ENCODE measurements at places on chromosomes 4 and X.

GRCh38 chr4:181323061-181323460 lies 920.1 kb upstream of the TENM3 start:
- DNase-seq, result no peak

GRCh38 chrX:69024931-69025330 lies 140.3 kb downstream of the PJA1 start:
- DNase-seq, result no peak

DNA sequence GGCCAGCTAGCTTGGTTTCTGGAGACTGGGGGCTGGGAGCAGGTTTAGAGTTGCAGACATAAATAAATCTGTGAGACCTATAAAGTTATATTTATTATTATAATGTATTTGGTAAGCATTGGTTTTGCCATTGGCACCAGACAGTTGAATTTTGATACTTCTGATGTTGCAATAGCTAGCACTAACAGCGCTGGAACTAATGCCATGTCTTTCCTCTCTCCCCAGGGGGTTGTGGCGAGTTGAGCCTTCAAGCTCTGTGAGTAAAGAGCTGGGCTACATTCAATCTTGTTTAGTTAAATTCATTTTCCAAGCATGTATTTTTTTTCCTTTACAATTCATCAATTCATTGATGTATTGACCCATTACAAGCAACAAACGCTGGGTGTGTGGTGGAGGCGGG lies 358.7 kb upstream of the NR3C2 start:
- DNase-seq, result no peak

- DNase-seq, result no peak
These were observed 714.5 kb downstream of the CCSER1 start for GRCh38 chr4:90841676-90842075.

DNA sequence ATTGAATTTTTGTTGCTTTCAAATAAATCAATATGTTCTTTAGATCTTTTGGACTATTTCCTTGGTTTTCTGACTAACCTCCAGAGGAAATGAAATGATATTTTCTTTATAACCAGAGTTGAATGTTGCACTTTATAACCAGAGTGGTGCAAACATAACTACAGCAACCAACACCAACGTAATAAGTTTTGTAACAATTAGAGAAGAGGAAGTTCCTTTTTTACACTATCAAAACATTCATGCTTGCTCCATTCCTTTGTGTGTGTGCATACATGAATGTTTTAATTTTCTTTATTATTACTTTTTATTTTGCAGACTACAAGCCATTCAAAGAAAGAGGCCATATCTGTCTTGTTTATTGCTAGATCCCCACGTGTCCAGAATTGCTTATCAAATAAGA lies 193.0 kb upstream of the PPP3CA start:
- no peak for DNase-seq

GRCh38 chrX:39900777-39901170 lies 197.0 kb downstream of the BCOR start:
- peak; percentile 52 for DNase-seq

GRCh38 chr4:176561368-176561767 lies 231.4 kb downstream of the VEGFC start:
- no peak for DNase-seq
